ENCODE measurements at places on chromosomes 3 and 15.

- peak; percentile 62 for DNase-seq
These were observed 10.7 kb downstream of the IGF1R start for GRCh38 chr15:98658831-98659699.

- no peak for DNase-seq
These were observed 114.2 kb downstream of the ZNF621 start for GRCh38 chr3:40639006-40639405.

GRCh38 chr15:44956388-44956787, at the start of gene TERB2:
Gene TERB2 (plus strand): TSS chr15:44956687. CDS start chr15:44956719, 32 bp downstream.
- DNase-seq = no peak

- no peak for DNase-seq
These were observed 95.4 kb downstream of the ZNF621 start for GRCh38 chr3:40620151-40620550.

- DNase-seq = no peak
These were observed 323.8 kb upstream of the DNAJC19 start for GRCh38 chr3:181313335-181313734.

- no peak for DNase-seq
These were observed 35.5 kb upstream of the CACNA2D3 start for GRCh38 chr3:54086652-54087405.

- DNase-seq = peak; percentile 70
These were observed 7.8 kb upstream of the RAD18 start for GRCh38 chr3:8970971-8971589.

GRCh38 chr15:52196891-52197290, 5.7 kb upstream of the GNB5 start:
- DNase-seq = no peak

DNA sequence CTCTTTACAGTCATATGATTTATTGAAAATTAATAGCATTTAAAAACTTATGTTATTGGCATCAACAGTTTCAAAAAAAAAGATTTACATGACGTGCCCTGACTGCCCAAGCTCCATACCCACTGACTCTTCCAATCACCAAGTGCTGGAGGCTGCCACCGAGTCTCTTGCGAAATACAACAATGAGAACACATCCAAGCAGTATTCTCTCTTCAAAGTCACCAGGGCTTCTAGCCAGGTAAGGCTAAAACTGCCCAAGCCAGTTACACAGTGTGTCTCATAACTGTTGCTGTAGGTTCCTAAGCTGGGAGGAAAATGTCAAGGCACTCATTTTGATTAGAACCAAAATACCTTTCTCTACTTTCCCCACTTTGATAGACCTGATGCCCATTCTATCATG, 4.5 kb downstream of the FETUB start:
- DNase-seq = no peak

DNA sequence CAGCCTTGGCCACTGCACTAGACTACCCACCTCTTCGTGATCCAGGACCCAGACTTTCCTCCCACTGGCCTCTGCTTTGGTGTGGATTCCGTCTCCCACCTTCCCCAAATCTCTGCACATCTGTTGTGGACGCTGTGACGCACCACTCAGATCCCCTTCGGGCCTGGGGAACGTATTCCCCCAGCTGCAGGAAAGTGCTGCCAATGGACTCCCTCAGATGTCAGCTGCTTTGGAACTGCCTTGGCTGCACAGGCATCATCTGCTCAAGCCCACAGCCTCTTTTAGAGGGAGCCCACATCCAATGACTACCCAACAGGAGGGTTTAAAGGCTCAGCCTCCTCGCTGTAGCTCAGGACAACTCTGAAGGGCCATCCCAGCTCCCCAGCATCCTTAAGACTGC, 134.2 kb upstream of the RAD18 start:
- DNase-seq = no peak

DNA sequence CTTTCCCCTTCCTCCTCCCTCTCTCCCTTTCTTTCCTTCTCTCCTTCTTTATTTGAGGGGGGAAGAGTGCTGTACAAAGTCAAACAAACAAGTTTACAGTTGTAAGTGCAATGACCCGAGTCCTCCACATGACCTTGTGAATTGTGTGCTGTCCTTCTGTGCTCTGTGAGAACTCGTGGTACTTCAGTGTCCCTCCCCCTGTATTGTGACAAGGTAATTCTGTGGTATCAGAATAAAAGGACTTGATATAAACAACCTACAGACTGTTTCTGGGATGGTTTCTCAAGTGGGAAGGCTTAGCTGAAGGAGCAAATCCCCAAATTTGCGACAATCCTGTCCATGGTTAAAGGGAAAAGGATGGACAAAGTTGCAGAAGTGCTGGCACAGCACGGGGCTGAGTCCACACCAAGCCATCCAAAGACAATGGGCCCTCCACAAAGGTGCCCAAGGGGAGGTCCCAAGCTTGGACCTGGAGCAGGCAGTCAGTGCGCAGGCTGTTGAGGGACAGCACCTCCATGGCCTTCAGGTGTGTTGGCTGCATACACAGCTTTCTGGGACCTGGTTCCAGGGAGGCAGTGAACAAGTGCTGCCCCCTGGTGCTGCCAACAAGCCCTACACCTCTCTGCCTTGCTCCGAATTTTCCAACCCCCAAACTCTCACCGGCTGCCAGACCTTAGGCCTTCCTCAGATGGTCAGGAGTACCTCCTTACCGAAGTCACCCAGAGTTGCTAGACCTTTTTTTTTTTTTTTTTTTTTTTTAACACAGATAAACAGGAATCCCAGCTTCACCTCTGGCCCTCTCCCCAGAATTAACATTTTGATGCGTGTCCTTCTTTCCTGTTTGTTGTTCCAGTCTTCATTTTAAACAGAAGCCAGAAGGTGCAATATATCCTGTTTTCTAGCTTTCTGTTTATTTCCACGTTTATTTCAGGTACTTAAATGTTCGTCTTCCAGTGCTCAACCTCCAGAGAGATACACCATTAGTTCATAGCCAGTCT, 2.6 kb upstream of the APEH start:
- no peak for DNase-seq

DNA sequence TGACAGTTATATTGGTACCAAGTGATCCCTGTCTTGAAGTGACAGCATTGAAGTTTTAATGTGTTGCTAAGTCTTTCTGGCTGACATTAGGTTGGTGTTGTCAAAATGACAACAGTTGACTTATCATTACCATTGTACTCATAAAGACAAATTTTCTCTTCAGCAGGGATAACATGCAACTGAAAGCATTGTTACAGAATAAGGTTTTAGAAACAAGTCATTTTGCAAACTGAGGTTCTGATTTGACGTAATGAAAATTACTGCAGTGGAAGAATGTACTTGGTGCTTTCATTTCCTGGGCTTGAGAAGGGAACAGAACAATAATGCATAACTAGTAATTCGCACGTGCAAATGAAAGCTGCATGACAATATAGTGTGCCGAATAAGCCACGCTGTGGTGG, 75.1 kb downstream of the MOBP start:
- DNase-seq = no peak

DNA sequence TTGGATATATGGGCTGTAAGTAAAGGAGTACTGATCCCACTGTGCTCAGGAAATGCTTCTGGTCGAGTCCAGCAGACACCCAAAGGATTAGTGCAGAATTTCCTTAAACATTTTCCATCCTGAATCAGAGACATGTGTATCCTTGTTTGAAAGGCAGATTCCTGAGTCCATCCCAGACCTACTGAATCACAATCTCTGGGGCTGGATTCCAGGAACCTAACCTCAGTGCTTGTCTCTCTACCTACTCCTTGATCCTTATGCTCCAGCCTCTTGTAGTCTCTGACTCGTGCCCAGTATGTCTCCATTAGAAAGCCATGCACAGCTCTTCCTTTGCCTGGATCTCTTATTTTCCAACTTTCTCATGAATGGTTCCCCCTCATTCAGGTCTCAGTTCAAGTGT, 585.8 kb downstream of the NLGN1 start:
- DNase-seq = no peak

DNA sequence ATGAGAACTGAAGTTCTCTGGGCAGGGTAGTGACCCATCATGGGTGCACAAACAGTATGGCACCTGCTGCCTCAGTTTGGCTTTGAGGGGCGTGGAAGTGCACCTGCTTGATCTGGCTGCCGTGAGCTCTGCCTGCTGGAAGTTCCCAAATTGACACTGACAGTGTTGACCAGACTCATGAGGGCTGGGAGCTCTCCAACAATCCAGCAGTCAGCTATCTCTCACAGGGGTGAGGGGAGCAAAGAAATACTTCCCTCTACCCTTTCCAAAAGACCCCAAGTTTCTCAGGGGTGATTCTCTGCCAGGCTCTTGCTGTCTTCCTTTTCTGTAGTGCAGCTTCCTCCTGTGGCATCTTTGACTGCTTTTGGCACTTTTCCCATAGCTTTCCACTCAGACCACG, 49.4 kb upstream of the ROBO1 start:
- DNase-seq = no peak

DNA sequence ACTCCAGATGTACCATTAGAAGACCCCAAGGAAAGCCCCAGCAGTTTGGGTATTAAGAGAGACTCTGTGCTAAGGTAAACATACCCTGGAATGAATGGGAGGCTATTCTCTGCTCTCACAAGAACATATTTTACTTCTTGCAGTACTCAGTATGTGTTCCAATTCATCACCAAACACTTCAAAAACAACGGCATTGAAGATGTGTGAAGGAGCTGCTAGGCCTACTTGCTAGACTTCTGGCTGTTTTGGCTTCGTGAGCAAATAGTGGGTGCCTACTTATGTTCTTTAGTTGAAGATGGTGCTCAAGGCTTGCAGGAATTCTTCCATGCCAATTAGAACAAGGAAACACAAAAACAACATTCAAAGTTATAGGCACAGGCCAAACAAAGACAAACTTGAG, 514.5 kb downstream of the ROBO1 start:
- no peak for DNase-seq

GRCh38 chr3:77825001-77825827, 785.3 kb downstream of the ROBO2 start:
- no peak for DNase-seq

GRCh38 chr15:88704791-88705768, 66.3 kb downstream of the ISG20 start:
- peak; percentile 64 for DNase-seq

DNA sequence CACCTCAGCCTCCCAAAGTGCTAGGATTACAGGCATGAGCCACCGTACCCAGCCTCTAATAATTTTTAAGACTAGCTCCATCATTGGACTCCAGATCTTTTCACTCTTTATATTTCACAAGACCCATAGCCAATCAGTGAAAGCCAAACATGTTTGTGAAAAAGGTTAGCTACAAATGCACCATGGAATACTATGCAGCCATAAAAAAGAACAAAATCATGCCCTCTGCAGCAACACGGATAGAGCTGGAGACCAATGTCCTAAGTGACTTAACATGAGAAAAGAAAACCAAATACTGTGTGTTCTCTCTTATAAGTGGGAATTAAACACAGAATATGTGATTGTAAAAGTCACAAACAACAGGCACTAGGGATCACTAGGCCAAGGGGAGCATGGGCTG, 3.2 kb downstream of the SCAPER start:
- no peak for DNase-seq

DNA sequence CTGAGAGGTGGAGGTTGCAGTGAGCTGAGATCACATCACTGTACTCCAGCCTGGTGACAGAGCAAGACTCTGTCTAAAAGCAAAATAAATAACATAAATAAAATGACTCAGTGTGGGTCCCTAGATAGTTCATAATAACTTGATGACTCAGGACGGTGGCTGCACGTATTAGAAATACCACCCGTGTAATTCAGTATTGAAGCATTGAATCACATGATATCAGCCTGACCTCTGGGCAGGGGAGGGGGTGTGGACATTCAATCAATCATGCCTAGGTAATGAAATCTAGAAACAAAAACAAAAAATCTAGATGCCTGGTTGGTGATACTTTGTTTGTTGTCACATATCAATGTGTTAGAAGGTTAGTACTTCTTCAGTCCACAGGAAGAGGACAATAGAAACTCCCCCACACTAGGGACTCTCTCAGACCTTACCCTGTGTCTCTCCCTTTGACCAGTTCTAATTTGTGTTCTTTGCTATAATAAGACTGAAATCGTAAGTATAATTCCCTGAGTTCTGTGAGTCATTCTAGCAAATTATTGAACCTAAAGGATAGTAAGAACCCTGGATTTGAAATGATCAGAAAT, 177.3 kb downstream of the GAP43 start:
- DNase-seq = no peak

- no peak for DNase-seq
These were observed 6.9 kb downstream of the C15orf62 start for GRCh38 chr15:40776537-40777141.

DNA sequence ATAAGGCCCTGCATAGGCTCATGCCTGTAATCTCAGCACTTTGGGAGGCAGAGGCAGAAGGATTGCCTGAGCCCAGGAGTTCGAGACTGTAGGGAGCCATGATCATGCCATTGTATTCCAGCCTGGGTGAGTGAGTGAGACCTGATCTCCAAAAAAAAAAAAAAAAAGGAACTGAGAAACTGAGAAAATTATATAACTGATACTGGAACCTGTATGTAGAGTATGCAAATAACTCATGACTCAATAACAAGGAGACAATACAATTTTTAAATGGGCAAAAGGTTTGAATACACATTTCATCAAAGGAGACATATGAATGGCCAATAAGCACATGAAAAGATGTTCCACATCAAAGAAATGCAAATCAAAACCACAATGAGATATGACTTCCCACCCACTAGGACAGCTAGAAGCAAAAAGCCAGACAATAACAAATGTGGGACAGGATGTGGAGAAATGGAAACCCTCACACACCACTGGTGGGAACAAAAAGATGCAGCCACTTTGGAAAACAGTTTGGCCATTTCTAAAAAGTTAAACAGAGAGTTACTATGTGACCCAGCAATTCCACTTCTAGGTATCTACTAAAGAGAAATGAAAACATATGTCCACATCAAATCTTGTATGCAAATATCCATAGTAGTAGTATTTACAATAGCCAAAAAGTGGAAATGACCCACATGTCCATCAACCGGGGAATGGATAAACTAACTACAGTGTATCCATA, 70.7 kb downstream of the IQSEC1 start:
- DNase-seq = no peak

- DNase-seq = no peak
These were observed 53.5 kb downstream of the ANAPC13 start for GRCh38 chr3:134432236-134432635.

- no peak for DNase-seq
These were observed 385.4 kb downstream of the PTPRG start for GRCh38 chr3:61946570-61947324.

DNA sequence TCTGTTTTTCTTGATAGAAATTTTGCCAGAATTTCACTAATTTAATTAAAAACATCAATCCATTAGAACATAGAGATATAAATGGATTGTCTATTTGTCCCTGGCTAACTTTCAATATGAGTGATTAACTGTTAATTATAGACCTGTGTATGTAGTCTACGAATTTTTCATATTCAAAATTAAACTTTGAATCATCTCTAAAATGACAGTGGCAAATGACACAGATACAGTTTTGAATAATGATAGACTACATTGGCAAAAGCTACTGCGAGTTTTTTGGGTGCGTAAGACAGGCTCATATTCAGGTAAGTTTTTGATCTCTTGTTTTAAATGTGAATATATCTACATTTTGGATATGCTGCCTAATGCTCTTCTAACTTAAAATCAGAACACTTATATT, 86.0 kb upstream of the TBC1D5 start:
- DNase-seq = no peak

DNA sequence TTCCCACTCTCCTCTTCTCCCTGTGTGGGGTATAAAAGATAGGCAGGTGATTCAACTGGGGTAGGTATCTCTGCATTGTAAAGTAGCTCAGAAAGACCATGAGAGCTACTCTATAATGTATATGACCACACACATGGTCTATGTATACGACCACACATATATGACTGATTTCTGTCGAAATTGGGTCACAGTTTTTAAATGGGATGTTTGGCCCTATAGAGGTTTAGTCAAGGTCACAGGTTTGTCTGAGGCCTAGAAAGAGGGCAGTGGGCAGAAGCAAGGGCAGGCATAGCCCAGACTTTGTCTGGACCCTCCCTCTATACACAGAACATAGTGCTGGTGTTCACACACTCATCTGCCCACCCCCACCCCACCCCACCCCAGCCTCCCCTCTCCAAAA, 4.4 kb downstream of the LAMP3 start:
- no peak for DNase-seq
